Stimulated activated CD4-positive, alpha-beta T cell treated with anti-CD3 and anti-CD28 coated beads, Interleukin-1b, Interleukin-23, amount 100 ng/mL, for 4 hours (primary cell): ENCODE measurements at places on chromosomes 2 and 18.

DNA sequence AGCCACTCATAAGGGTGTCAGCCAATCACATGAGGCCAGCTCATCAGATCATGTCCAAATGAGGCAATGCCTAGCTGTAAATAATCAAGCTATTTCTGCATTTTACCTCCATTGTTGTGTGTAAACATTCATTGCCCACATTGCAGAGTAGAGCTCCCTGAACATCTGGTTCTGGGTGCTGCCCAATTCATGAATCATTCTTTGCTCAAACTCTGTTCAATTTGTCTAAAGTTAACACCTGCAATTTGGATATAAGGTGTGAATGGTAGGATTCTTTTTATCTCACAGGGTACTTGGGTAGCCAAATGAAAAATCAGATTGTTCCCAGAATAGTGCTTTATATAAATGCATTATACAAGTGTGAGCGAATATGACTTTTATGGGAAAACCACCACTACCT, 345.5 kb upstream of the NT5C1B start:
- DNase-seq: no peak

DNA sequence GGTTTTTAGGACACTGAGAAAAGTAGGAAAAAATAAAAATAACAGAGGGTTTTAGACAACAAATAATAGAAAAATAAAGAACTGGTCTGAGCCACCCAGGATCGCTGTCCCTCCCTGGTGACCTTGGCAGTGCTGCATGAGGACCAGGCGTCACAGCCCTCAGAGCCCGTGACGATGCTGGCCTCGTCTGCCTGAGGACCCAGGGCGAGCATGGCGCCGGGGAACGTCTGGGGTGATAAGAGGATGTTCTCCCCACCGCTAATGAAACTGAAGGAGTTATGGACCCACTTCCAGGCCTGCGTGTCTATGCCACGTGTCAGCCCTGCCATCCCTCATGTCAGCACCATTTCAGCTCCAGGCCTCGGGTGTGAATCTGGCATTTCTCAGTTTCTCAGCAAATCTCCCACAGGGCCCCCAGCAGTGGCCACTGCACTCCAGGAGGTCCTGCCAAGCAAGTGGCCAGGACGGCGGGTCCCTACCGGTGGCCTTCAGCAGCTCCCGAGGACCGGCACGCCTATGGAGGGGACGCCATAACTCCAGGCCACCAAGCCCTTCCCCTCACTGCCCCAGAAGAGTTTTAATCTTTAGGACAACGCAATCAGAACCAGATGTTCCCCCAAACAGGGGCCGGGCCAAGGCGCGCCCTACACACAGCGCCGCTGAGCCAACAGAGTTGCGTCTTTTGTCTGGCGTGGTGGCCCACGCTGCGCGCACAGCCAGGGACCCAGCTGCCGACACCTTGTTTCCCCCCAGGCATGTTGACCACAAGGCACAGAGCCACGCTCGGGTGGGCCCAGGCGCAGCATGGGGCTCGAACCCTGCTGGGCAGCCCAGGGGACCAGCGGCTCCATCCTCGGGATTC, 179.7 kb downstream of the TWIST2 start:
- no peak for DNase-seq

- DNase-seq: no peak
Measured at GRCh38 chr2:96584017-96584416, 47.5 kb downstream of the ARID5A start.

- DNase-seq: no peak
Measured at GRCh38 chr18:10320791-10321190, 133.6 kb upstream of the APCDD1 start.

GRCh38 chr2:3485166-3485565, 34.2 kb downstream of the ADI1 start:
- DNase-seq: no peak

GRCh38 chr2:26620031-26620605, 21.0 kb downstream of the CIB4 start:
- no peak for DNase-seq

DNA sequence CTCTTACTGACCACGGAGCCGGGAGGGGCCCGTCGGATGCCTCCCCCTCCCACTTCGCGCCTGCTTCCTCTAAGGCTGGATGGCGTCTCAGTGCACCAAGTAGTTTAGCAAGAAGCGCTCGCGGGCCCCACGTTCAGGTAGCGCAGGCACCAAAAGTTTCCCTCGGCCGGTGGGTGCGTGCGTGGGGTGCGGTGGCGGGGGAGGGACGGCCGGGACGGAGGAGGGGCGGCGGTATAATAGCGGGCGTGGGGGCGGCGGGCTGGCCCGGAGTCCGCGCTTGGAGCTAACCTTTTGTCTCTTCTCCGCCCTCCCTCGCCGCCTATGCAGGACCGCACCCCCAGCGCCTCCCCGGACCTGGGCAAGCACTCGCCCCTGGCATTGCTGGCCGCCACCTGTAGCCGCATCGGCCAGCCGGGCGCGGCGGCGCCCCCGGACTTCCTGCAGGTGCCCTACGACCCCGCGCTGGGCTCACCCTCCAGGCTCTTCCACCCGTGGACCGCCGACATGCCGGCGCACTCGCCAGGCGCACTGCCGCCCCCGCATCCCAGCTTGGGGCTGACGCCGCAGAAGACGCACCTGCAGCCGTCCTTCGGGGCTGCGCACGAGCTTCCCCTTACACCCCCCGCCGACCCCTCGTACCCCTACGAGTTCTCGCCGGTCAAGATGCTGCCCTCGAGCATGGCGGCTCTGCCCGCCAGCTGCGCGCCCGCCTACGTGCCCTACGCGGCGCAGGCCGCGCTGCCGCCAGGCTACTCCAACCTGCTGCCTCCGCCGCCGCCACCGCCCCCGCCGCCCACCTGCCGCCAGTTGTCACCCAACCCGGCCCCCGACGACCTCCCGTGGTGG, 1.0 kb downstream of the SP5 start:
- peak; percentile 11 for DNase-seq

DNA sequence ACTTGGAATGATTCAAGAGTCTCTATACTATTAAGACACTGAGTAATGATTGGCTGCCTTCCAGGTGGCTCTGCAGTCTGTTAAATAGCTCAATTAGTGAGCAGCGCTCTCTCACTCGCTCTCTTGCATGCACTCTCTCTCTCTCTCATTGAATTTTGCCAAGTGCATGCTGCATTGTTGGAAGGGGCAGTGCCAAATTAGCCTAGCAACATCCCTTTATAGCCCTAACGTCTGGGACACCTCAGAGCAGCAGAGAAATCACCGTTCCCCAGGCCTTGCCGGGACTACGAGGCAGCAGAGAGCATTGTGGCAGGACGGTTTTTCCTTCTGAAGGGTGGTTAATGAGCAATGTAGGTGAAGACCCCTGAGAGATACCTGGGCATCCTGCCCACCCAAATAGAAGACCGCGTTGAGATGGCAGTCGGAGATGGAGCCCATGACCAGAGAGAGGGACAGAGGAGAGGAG, 447.6 kb upstream of the POU3F3 start:
- DNase-seq: no peak

GRCh38 chr2:3512086-3512485, 7.2 kb downstream of the ADI1 start:
- no peak for DNase-seq

DNA sequence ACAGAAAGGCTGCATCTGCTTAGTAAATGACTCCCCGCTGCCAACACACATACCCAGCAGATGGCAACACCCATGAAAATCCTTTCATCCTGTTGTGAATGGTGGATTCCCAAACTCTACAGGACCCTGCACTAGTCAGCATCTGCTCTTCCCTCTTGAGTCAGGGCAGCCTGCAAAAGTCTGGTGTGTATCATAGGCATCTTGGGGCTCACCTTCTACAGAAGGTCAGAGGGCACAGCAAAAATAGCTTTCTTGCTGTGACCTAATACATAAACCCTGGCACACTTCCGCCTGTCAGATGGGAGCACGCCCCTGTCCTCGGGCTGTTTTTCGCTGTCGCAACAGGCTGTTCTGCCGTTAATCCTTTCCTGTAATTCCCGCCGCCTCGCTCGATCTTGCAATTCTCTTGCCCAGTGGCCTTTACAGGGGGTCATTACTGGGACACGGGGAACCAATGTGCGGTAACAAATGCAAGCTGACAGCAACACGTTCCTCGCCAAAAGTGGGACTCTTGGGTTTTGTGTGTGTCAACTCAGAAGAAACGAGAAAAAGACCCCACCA, 19.9 kb upstream of the SCYGR1 start:
- no peak for DNase-seq
